ENCODE measurements at places on chromosomes 16 and 17. TPM values are rescaled to one million over a fixed set of nuclear protein-coding genes. Genes with fewer than 3 reads are reported as not detected.

CIITA gene
- total RNA-seq = 0.07 TPM

NPIPA7 gene
- 10.9 TPM for total RNA-seq

TEKT5 gene
- total RNA-seq = not detected

C16orf95 gene
- 2.2 TPM for total RNA-seq

IL34 gene
- total RNA-seq = 5.1 TPM
